ENCODE measurements at places on chromosomes 1 and 21.

DNA sequence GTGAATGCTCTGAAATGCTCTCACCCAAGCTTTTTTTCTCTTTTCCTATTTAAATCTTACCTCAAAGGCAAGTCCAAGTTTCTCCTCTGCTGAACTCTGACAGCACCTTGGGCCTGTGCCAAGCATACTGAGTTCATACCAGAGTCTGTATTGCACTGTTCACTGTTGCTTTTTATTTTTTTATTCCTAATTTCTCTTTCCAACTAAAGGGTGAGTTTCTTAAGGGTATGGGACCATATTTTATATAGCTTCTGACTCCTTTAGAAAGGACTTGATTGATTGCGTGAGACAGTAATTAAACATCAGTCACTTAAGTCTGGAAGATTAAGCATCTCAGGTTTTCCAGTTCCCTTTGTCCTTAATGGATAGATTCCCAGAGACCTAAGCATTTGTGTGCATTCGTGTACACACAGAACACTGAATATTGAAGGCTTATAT, 69.9 kb downstream of the CACHD1 start:
- DNase-seq: no peak

DNA sequence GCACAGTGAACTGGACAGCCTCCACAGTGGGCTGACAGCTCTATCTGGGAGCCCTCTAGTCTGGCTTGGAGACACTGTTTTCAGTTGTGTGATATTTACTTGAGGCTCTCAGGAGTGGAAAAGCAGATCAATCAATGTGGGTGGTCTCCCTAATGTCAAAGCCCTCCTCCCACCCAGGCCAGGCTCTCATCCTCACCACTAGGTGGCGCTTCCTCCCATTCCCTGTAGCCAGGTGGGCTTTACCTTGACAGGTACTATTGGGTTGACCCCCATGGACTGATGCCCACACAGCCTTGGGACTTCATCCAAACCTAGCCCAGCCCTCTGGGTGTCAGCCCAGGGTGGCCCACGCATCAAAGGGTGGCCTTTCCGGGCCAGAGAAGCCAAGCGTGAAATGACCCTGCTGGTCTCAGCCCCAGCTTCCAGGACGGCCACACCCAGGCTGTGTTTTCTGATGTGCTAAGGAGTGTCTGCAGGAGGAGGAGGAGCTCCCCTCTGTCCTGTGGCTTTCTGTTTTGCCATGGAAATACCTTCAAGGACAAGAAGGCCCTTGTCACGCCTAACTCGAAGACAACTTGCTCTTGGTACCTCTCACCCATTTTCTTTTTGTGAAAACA, 54.0 kb downstream of the CLIC6 start:
- peak; percentile 41 for DNase-seq

GRCh38 chr1:27341525-27342252, at the start of gene SYTL1:
Gene SYTL1 (plus strand): TSS chr1:27342022. CDS start chr1:27345335, 3,313 bp downstream.
- DNase-seq: peak; percentile 89

GRCh38 chr21:17554679-17555465, 42.0 kb downstream of the CXADR start:
- no peak for DNase-seq

GRCh38 chr21:43189936-43190335, 21.1 kb downstream of the CRYAA start:
- DNase-seq: no peak

DNA sequence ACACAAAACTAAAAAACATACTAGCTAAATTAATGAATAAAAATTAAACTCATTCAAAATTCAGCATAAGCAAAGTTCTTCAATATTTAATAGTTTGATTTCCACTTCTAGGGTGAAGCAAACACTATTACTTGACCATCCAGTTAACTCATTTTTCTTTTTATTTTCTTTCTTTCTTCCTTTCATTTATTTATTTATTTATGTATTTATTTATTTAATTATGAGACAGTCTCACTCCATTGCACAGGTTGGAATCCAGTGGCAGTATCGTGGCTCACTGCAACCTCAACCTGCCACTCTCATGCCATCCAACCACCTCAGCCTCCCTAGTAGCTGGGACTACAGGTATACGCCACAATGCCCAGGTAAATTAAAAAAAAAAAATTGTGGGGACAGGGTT, 2069.5 kb downstream of the NCAM2 start:
- no peak for DNase-seq

GRCh38 chr1:41641475-41641814, 157.0 kb upstream of the EDN2 start:
- DNase-seq: no peak

GRCh38 chr1:30650968-30651320, 72.4 kb downstream of the MATN1 start:
- DNase-seq: no peak

DNA sequence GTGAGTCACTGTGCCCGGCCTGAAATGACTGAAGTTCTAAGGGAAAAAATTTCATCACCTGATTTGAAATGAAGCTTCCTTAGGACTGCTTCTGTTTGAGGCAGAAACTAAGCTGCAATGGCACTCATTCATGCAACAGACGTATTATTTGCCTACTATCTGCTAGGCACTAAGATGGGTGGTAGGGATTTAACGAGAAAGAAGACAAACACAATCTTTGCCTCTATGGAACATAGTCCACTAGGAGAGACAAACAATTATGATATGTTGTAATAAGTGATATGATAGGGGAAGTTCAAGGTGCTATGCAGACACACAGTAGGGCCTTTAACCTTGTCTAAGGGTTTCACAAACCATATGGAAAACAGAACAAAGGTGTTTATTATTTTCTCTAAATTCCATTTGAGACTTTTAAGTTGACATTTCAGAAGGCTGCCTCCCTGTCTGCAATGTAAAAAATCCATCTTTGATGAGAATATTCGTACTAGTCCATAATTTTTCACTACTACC, 11.3 kb downstream of the LIX1L start:
- DNase-seq: no peak

- DNase-seq: peak; percentile 62
These were observed 1.2 kb downstream of the TAL1 start for GRCh38 chr1:47230692-47231300.

DNA sequence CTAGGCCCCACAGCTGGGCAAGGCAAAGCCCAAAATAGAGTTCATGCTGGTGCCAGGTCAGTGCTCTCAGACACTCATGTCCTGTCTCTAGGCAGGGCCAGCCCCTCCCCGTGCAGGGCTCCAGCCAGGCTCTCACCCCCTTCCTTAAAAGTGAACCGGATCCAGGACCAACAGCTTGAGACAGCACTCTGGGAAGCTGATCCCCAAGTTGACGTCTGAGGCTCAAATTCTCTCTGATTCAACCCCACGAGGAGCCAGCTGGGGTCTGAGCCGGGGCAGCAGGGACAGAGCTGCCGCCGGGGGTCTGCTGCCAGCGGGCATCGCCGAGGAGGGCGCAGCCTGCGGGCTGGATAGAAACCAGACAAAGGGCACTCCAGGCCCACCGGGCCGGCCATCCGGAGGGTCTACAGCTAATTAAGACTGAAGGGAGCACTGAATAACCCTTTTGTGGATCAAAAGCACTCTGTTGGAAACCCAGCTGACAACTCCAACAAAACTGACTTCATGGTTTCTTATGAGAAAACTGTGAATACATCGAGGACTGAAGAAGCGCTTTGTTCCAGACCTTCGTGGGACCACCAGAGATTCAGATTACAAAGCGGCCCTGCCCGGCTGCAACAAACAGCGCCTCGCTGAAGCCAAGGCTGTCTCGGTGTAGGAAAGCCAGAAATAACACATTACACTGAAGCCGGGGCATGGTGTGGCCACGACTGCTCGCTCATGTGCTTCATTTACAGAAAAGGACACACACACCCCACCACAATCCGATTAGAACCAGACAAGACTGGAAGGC, 95.8 kb downstream of the PSMG1 start:
- no peak for DNase-seq

DNA sequence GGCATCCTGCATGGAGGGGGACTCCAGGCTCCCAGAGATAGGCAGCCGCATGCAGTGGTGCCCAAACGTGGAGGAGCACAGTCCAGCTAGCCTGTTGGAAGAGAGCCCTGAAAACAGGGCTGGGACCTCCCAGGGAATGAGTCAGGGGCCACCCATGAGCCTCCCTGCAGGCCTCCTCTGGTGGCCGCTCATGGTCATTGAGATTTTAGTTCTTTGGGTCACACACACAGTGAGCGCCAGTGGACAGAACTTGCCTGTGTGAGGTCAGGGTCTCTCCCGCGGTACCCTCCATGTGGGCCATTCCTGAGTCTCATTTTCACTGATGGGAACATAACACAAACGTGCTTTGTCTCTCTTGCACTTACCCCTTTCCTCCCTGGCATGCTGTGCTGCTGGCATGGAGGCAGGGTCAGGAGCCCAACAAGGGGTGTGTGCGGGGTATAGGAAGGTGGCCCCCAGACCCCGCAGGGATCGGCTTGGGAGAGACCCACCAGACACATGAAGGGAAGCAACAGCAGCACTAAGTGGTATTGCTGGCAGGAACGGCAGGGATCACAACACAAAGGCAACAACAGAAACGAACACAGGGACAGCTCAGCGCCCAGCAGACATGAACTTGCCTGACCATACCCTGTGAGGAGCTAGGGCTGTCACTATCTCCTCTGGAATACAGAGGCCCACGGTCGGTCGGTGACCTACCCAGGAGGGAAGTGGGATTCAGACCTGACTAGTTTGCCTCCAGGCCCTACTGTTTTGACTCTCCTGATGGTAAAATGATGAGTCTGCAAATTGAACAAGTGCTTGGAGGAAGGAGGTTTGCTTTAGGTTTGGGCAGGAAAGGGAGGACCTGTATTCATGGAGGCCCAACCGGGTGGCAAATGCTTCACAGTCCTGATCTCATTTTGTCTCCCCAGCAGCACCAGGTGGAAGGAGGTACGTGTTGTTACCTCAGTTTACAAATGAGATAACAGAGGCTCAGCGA, 31.8 kb downstream of the ABCG1 start:
- DNase-seq: no peak

GRCh38 chr1:197342044-197342565, 74.1 kb downstream of the CRB1 start:
- no peak for DNase-seq

DNA sequence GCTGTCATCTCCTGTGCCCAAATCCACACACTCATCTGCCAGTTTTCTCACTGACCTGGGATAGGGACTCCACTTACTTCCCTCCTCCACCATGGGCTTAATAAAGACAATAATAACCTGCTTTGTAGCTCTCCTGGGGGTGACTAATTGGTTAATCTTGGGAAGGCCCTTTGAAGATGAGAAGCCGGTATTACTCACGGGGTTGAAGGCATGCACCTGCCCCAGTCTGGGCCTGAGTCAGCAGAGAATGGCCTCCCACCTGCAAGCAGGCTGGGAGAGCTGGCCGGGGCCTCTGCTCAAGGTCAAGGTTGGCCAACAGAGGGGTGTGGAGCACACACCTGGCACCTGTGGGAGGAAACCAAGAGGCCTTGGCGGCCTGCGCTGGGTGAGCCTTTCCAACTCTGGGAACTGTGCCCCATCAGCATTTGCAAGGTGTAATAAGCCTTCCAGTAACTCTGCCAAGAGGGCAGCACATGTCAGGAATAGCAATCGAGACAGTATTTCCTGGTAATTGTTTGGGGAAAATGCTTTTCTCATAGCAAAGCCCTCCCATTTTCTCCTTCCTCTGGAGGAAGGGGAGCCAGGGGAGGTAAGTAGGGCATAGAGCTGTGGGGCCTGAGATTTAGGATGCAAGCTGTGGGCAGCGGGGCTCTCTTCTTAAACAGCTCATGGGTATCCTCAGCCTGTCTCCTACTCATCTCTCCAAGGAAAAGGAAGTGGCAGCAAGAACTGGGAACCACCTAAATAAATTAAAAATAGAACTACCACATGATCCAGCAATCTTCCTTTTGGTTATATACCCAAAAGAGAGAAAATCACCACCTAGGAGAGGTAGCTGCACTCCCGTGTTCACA, 49.0 kb downstream of the TOMM20 start:
- DNase-seq: no peak

DNA sequence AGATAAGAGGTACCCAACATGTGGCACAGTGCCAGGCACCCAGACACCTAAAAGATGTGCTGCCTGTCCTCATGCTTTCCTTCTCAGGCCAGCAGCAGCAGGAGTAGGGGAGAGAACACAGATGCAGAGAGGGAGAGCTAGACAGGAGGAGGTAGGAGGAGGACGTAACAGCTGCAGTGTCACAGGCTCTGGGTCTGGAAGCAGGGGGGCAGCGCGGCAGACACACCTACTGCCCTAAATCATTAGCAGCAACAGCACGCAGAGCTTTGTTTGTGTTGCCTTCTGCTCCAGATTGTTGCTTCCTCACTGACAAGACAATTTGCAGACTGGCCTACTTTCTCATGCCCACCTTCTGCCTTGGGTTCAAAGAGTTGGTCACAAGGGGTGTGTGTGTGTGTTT, 196.7 kb upstream of the DAB1 start:
- no peak for DNase-seq

GRCh38 chr1:204093421-204093717, 20.5 kb downstream of the SOX13 start:
- DNase-seq: no peak

DNA sequence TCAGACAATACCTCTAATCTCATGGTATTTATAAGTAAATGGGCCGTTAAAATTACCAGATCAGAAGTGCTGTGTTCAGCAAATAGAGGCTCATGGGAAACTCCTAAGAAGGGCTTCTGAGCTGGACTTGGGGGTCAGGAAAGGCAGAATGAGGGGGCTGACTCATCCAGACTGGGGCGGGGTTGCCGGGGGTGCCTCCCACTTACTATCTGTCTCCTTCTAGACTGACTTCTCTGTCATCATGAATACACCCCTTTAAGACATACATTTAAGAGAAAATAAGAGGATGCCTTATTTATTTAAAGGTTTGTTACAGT, 96.0 kb upstream of the ERRFI1 start:
- no peak for DNase-seq

- DNase-seq: no peak
These were observed 4.1 kb downstream of the TMEM240 start for GRCh38 chr1:1536019-1536937.

GRCh38 chr1:78871249-78871648, 135.3 kb downstream of the ADGRL4 start:
- DNase-seq: no peak

- DNase-seq: peak; percentile 13
These were observed 51.3 kb downstream of the PRKCZ start for GRCh38 chr1:2101531-2101930.

DNA sequence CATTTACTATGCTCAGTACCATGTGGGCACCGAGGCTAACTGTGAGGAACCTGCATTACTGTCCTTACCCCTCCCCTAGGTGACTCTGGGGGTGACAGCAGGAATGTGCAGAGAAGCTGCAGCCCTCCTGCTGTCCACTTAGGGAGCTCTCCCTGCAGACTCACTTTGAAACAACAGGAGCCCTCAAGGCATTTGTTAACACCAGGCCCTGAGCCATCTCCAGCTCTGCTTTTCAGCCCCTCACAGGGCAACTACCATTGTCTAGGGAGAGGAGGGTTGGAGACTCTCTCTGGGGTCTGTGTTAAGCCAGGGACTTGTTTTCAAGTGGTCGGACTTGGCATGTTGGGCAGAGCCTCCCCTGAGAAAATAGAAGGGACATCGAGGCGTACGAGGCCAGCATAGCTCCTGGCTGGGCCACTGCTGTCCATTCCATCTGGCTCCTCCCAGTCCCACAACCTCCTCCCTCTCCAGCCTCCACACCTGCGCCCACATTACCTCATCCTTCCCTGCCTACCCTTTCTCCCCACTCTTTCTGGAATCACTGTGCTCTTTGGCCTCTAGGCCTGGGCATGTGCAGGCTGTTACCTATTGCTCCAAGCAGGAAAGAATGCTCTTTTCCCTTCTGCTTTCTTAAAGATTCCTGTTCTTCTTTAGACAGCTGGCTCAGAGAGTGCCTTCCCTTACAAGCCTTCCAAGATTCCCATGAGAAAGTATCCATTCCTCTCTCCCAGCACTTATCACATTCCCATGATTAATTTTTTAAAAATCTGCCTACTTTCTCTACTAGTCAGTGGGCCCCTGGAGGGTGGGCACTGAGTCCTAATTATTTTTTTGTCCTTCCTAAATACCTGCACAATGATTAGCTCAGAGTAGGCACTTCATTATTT, 102.7 kb upstream of the GCLM start:
- no peak for DNase-seq
